A549 treated with RU486 at 1 μM for 4 hours (cell line): ENCODE measurements at places on chromosomes 11 and 22. TPM values are rescaled to one million over a fixed set of nuclear protein-coding genes. Genes with fewer than 3 reads are reported as not detected.

C11orf52 gene
- not detected in 5 replicates for total RNA-seq

RIMBP3B gene
- total RNA-seq, result 0.30 to 0.67 TPM (median 0.46 TPM) in 5 replicates

BCL2L13 gene
- 30.1 to 36.3 TPM (median 32.7 TPM) in 5 replicates for total RNA-seq

LGR4 gene
- 18.7 to 45.5 TPM (median 40.5 TPM) in 5 replicates for total RNA-seq

ARRB1 gene
- total RNA-seq, result 3.1 to 3.9 TPM (median 3.8 TPM) in 5 replicates

THYN1 gene
- 15.9 to 20.5 TPM (median 17.2 TPM) in 5 replicates for total RNA-seq

KCNE3 gene
- 0.05 TPM in 1 of 5 replicates, not detected in the others for total RNA-seq

LRRN4CL gene
- total RNA-seq, result 0.07 to 0.13 TPM (median 0.13 TPM) in 3 of 5 replicates, not detected in the others

RIBC2 gene
- total RNA-seq, result 2.6 to 3.2 TPM (median 2.8 TPM) in 5 replicates

SIK3 gene
- total RNA-seq, result 8.2 to 10.4 TPM (median 9.7 TPM) in 5 replicates

GGTLC2 gene
- not detected in 5 replicates for total RNA-seq

STX3 gene
- total RNA-seq, result 24.1 to 30.8 TPM (median 29.3 TPM) in 5 replicates

TRPC6 gene
- 0.94 to 1.4 TPM (median 1.1 TPM) in 5 replicates for total RNA-seq

UPK3A gene
- total RNA-seq, result not detected in 5 replicates

PGA4 gene
- not detected in 5 replicates for total RNA-seq

RTN4R gene
- 5.6 to 12.3 TPM (median 10.0 TPM) in 5 replicates for total RNA-seq

MIOX gene
- total RNA-seq, result not detected in 5 replicates

FOLH1 gene
- not detected in 5 replicates for total RNA-seq

KDM2A gene
- total RNA-seq, result 42.9 to 49.8 TPM (median 48.6 TPM) in 5 replicates

RAG1 gene
- 0.21 to 0.30 TPM (median 0.26 TPM) in 5 replicates for total RNA-seq

PIH1D2 gene
- 0.83 to 1.4 TPM (median 1.2 TPM) in 5 replicates for total RNA-seq
